NCI-H226 (cell line): ENCODE measurements at places on chromosomes 5 and 9.

DNA sequence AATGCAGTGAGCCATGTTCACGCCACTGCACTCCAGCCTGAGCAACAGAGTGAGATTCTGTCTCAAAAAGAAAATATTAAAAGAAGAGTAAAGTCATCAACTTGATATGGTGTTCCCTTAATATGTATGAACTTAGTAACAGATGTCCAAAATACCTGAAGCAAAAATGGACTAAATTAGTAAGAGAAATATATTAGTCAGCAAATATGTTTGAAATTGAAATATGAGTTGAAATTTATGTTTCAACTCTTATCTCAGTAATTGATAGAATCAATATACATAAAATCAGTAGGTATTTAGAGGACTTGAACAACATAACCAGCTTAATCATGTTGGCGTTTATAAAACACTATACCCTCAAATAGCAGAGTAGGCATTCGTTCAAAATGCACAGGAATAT is 668.5 kb downstream of the ISL1 start:
- DNase-seq, result no peak

GRCh38 chr9:128420060-128420650 is 502 bp upstream of the CERCAM start:
- DNase-seq, result peak; percentile 60

GRCh38 chr5:177473443-177474001 is at the start of gene DBN1:
Gene DBN1, minus strand, starts transcription at chr5:177473634. Its CDS starts 113 bp downstream, at chr5:177473521.
- peak; percentile 36 for DNase-seq

- DNase-seq, result peak; percentile 66
Measured at GRCh38 chr9:136847088-136847825, 2.0 kb upstream of the PHPT1 start.

DNA sequence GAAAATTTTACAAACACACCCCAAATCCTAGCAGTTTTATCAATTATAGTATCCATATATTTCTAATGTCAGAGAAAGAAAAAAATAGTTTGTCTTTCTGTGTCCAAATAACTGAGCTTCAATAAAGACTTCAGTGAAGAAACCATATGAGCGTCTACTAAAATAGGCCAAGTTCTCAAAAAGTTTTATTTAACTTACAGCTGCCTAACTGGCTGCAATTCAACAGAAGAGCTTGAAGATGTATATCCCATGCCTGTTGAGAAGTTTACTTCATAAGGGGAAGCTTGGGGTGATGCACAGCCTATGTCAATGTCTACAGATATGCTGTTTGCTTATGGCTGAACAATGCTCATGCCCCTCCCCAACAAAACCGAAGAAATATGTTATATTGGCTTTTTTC is 43.7 kb upstream of the ELOVL7 start:
- no peak for DNase-seq

- DNase-seq, result no peak
Measured at GRCh38 chr5:132557478-132558172, 848 bp downstream of the RAD50 start.

- DNase-seq, result no peak
Measured at GRCh38 chr5:80399526-80400239, 8.2 kb upstream of the ZFYVE16 start.

DNA sequence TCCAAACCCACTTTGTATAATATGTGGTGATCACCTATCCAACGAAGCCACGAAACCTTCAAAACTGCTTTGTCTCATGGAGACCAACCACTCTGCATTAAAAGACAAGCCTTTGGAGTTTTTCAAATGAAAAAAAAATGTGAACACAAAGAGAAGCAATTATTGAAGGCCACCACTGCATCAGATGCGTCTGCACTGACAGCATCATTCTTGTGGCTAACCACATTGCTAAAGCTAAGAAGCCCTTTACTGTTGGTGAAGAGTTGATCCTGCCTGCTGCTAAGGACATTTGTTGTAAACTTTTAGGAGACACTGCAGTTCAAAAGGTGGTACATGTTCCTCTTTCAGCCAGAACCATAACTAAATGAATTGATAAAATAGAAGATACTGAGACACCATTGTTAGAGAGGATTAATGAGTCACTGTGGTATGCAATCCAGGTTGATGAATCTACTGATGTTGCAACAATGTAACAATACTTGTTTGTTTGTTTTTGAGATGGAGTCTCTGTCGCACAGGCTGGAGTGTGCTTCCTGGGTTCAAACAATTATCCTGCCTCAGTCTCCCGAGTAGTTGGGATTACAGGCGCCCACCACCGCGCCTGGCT is 45.4 kb downstream of the TAF11L14 start:
- no peak for DNase-seq

- DNase-seq, result no peak
Measured at GRCh38 chr9:19085295-19085694, 17.4 kb downstream of the HAUS6 start.

DNA sequence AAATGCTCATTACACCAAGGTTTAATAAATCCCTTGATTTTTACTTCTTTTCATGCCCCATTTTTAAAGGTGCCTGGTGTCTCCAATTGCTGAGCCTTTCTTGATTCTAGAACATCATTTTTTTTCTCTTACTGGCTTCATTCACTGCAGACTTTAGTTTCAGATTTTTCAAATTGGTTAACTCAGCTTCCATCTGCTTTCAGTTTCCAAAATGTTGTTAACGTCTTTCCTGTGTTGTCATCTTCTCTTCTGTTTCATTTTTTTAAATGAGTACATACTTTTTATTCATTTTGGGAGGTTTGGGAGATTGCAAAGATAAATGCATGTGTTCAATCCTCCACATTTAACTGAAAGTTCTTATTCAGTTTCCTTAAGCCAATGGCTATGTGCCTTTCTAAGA is 126.4 kb upstream of the CCNG1 start:
- DNase-seq, result no peak

GRCh38 chr5:57041570-57041969 is 89.6 kb upstream of the MIER3 start:
- DNase-seq, result no peak

GRCh38 chr5:169083394-169084018 is 217.4 kb downstream of the SLIT3 start:
- DNase-seq, result no peak

DNA sequence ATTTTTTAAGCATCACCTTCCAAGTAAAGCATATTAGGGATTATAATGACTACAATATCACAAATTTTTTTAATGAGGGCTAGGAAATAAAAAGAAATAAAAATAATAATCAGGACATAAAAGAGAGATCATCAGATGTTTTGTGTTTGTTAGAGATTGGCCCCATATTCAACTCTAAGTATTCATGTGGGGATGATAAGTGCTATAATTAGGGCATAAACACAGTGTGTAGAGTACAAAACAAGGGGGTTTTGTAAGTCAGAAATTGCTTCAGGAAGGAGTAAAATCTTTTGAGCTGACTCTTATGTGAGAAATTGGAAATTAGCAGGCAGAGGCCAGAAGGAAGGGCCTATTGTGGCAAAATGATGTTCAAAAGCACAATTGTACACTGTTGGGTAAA is 127.3 kb downstream of the STARD4 start:
- no peak for DNase-seq

DNA sequence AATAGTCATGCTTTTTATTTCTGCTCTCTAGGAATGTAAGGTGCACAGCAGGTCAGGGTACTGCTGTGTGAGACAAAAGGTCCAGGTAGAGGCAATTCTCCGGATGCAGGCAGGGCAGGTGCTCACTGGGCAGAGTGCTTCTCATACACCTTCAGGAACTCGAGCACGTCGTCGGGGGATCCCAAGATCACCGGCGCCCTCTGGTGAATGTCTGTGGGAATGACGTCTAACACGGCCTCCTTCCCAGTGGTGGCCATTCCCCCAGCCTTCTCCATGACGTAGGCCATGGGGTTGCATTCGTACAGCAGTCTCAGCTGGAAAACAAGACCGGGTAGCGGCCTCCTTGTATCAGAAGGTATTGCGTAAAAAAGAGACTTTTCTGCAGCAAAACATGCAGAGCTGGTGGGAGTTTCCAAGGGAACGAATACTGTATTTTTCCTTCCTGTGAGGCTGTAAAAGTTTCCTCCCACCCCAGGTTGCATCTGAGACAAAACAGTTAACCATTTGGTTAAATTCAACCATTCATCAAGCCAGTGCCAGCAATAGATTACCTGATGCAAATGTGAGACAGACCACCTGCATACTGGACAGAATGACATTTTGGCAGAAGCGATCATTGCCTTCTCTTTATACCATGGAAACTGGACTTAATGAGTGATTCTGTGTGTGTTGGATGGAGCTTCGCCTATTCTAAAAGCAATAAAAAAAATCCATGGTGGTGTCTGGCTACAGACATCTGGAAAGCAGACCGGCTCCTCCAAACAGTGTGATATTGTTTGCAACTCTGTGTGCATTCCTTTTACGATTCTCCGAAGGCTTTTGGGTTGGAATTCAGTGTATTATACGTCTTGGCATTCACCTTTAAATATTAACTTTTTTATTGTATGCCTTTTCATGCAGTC is 9.9 kb upstream of the FBP2 start:
- DNase-seq, result peak; percentile 56

GRCh38 chr5:29758986-29759421 is 1434.5 kb upstream of the CDH6 start:
- DNase-seq, result peak; percentile 71

DNA sequence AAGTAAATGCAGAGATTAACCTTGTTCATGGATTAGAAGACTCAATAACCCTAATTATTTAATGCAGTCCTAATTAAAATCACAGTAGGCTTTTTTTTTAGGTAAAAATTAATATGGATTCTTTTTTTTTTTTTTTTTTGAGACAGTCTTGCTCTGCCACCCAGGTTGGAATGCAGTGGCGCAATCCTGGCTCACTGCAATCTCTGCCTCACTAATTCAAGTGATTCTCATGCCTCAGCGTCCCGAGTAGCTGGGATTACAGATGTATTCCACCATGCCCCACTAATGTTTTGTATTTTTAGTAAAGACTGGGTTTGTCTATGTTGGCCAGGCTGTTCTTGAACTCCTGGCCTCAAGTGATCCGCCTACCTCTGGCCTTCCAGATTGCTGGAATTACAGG is 40.6 kb downstream of the DENND4C start:
- peak; percentile 16 for DNase-seq

- no peak for DNase-seq
Measured at GRCh38 chr9:129290606-129291005, 112.5 kb upstream of the IER5L start.

- DNase-seq, result no peak
Measured at GRCh38 chr9:125993466-125993865, 246.3 kb downstream of the PBX3 start.

DNA sequence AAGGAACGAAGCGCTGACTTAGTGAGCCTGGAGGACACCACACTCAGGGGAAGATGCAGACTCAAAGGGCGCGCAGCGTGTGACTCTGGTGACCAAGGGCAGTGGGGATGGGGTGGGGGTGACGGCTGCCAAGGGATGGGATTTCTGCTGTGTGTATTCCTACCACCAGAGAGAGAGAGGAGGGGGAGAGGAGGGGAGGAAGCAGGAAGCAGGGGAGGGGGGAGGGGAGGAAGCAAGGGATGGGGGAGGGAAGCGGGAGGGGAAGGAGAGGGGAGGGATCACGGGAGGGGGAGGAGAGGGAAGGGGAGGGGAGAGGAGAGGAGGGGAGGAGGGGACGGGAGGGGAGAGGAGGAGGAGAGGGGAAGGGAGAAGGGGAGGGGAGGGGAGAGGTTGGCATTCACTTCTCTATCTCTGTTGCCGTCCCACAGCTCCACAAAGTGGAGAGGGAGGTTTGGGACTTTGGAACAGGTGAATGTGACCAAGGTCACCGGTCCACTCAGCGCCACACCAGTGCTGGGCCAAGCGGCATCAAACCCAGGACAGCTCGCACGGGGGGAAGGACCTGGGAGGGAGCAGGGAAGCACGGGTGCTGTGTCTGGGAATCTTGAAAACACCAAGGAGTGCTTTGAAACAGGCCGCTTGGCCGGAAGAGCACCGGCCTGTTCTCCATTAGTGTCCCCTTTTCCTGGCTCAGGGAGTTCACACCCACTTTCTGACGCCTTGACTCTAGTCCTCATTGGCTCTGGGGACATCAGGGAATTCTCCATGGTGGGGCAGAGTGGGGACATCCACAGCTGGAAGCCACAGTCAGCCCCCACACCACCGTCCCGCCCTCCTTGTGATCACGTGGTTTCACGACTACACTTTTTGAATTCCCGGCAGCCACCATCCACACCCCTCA is 77.4 kb downstream of the VAV2 start:
- DNase-seq, result no peak

DNA sequence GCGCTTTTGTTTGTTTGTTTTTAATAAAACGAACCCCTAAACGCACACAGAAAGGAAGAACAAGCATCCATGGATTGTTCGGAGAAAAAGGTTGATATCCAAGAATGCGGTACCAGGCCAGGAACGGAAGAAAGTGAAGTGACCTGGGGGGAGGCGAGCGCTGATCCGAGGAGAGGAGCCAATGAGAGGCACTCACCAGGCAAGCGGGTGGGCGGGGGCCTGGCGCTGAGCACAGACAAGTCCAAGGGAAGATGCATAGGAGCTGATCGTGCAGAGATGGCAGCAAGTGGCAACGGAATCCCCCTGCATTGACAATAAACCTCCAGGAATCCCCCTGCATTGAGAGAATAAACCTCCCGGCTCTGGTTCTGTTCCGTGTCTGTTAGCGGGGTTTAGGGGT is 8.4 kb downstream of the OBP2B start:
- no peak for DNase-seq

GRCh38 chr9:107693625-107694326 is 204.2 kb upstream of the KLF4 start:
- no peak for DNase-seq

DNA sequence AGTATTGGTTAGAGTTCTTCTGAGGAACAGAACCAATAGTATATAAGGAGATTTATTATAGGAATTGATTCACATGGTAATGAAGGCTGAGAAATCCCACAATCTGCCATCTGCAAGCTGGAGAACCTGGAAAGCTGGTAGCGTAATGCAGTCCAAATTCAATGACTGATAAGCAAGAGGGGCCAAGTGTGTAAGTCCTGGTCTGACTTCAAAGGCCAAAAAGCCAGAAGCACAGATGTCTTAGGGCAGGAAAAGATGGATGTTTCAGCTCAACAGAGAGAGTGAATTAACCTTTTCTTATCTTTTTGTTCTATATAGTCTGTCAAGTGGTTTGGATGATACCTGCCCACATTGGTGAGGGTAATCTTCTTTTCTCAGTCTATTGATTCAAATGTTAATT is 146.4 kb downstream of the FGF10 start:
- DNase-seq, result no peak

GRCh38 chr5:147442224-147442623 is 67.6 kb downstream of the DPYSL3 start:
- no peak for DNase-seq

DNA sequence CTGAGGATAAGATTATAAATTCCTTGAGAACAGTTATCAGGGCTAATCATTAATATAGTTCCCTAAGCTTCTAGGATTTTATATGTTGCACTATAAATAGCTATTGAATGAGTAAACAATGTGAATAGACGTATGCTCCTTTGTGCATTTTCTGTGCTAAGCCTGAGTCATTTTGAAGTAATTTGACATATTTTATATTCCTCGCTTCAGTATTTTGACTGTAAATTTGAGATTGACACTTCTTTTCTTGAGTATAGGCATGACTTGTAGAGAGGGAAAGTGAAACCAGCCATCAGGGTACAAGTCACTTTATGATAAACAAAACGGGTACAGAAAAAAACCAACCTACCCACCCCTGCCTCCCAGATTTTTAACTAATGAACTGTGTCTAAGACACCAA is 367.7 kb upstream of the PRR16 start:
- no peak for DNase-seq

GRCh38 chr9:120915854-120916470 is 10.6 kb downstream of the TRAF1 start:
- no peak for DNase-seq

GRCh38 chr9:71446473-71447411 is 321.6 kb downstream of the CEMIP2 start:
- DNase-seq, result peak; percentile 33

GRCh38 chr9:105861972-105862371 is 167.6 kb downstream of the TMEM38B start:
- DNase-seq, result no peak

GRCh38 chr5:32928761-32929160 is 217.6 kb downstream of the NPR3 start:
- peak; percentile 9 for DNase-seq
